ENCODE measurements at places on chromosomes 4 and X.

GRCh38 chrX:19785647-19786046 is 101.8 kb downstream of the SH3KBP1 start:
- DNase-seq, result no peak

GRCh38 chr4:152735906-152736305 is 43.6 kb downstream of the TIGD4 start:
- no peak for DNase-seq

- DNase-seq, result no peak
These were observed 935.2 kb downstream of the PCDH7 start for GRCh38 chr4:31655328-31655727.

GRCh38 chr4:11598591-11598990 is 169.9 kb upstream of the HS3ST1 start:
- DNase-seq, result no peak

GRCh38 chr4:4457803-4458553 is 71.1 kb downstream of the NSG1 start:
- DNase-seq, result no peak

DNA sequence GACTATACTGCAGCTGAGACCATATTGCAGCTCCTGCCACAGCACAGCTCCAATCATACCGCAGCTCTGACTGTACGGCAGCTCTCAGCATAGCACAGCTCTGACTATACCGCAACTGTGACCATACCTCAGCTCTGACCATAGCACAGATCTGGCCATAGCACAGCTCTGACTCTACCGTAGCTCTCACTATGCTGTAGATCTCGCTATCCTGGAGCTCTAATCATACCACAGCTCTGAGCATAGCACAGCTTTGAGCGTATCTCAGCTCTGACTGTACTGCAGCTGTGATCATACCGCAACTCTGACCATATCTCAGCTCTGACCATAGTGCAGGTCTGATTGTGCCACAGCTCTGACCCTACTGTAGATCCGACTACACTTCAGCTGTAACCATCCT is 139.2 kb downstream of the ASMT start:
- no peak for DNase-seq
